ENCODE measurements at places on chromosomes 7 and 10. TPM values are rescaled to one million over a fixed set of nuclear protein-coding genes. Genes with fewer than 3 reads are reported as not detected.
A peak's percentile ranks its signal among the peaks of the same experiment; 100 is the strongest.

DNA sequence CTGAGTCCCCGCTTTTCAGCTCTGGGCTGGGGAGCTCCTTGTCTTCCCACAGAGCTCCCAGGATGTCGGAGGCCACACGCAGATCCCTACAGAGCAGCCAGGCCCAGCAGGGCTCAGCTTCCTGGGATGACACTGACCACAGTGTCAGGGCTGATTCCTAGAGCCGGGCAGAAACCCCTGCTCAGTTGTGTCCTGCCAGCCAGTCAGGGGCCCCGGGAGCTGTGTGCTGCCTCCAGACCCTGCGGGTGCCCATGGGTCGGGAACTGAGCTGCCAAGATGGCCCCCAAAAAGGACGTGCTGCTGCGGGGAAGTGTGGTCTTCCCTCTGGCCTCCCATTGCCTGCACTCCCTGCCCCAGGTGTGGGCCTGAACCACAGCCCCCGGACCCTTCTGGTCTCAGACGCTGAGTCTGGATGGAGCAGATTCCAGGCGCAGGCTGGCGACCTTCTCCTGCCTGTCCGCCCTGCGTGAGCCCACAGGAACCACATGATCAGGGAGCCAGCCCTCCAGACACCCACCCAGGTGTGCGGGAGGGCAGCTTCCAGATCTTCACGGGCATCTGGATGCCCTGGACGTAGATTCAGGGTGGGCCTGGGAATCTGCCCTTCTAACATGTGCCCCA, 217.4 kb downstream of the MAD1L1 start:
- peak; percentile 24 for DNase-seq

DNA sequence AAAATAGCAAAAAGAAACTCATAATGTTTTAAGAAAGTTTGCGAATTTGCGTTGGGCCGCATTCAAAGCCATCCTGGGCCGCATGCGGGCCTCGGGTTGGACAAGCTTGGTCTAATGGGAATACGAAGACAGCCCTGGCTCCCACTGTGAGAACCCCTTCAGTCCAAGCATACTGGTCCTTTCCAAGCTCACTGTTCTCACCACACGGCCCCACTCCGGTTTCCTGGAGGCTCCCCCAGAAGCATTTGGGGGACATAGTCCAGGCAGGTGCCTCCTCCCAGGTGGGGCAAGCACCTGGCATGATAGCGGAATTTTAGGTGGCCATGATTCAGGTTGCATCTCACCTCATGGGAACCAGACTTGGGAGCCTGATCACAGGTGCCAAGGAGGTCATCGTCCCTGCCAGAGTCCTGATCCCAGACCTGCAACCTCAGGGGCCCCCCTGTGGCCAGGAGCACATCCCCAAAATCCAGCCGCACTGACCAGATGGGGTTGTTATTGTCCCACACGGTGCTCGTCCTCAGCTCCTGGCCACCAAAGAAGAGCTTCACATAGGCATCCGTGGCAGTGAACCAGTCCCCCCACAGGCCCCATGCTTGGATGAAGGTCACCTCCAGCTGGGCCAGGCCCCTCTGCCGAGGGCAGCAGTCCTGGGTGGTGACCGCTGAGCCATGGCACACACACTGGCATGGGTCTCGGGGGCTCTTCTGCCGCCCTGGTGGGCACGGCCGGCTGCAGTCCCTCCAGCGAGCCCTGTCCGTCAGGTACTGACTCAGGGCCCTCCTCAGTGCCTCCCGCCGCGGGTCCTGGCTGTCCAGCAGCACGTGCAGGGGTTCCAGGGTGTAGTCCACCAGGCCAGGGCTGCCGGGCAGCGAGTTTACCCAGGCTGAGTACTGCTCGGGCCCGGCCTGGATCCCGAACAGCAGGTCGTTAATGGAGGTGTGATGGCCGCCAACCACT, 4.4 kb downstream of the PRF1 start:
- DNase-seq, result no peak

DNA sequence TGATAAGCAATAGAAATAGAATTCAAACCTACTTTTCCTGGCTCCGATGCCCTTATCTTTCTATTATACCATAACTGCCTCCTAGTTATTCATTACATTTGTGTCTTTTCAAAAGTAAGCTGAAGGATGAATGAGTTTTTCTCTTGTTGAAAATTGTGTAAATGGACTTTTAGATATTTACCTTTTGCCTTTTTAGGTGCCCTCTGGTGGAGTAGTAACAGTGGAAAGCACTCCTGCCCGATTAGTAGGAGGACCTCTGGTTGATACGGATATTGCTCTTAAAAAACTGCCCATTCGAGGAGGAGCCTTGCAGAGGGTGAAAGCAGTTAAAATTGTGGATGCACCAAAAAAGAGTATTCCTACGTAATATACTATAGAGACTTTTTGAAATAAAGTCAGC, 11.2 kb downstream of the FAM237B start:
- DNase-seq, result no peak

NEUROG3 gene
- total RNA-seq, result not detected

SLC39A12 gene
- 0.16 TPM for total RNA-seq

ANK3 gene
- total RNA-seq, result 214 TPM
